ENCODE measurements at places on chromosomes 16 and 17. TPM values are rescaled to one million over a fixed set of nuclear protein-coding genes. Genes with fewer than 3 reads are reported as not detected.

- peak; percentile 39 for DNase-seq
Observed at GRCh38 chr16:87344931-87345631, 27.9 kb upstream of the C16orf95 start.

GRCh38 chr17:16215002-16215272, 397 bp downstream of the NCOR1 start:
- DNase-seq: peak; percentile 61

- peak; percentile 85 for DNase-seq
Observed at GRCh38 chr17:51435641-51436091, 175.3 kb downstream of the UTP18 start.

- no peak for DNase-seq
Observed at GRCh38 chr16:84357191-84357651, 11.1 kb upstream of the ATP2C2 start.

- no peak for DNase-seq
Observed at GRCh38 chr16:88553739-88554138, 16.5 kb upstream of the ZC3H18 start.

DNA sequence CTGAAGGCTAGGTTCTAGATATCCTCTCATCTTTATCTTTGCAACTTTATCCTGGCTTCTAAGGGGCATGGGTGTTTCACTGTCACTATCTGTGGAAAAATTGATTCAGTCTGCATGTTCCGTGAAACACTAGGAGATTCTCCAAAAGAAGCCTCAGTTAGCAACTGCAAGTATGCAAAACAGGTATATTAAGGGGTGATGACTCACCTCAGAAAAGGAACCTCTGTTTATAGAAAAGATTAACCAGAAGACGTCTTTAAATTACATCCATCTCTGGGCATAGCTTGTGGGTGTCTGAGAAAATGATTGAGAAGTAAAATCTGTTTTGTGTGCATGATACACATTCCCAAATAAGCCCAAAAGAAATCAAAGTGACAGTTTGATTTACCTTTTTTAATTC, 353.8 kb upstream of the HSBP1 start:
- DNase-seq: no peak

DNA sequence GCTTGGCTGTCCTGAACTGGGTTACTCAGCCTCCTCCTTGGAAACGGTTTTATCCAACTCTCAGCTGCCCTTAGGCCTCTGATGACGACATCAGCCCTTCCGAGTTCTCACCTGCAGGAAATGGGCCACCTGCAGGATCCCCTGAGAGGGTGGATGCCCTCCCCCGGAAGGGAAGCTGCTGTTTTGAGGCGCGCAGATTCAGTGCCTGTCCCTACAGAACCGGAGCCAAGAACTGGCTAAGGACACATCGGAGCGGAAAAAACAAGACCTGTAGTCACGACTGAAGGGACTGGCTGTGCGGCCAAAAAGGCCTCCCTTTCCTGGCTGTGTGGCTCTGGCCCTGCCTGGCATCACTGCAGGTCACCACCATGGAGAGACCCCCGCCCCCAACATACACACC, 11.7 kb upstream of the C16orf95 start:
- DNase-seq: no peak

DNA sequence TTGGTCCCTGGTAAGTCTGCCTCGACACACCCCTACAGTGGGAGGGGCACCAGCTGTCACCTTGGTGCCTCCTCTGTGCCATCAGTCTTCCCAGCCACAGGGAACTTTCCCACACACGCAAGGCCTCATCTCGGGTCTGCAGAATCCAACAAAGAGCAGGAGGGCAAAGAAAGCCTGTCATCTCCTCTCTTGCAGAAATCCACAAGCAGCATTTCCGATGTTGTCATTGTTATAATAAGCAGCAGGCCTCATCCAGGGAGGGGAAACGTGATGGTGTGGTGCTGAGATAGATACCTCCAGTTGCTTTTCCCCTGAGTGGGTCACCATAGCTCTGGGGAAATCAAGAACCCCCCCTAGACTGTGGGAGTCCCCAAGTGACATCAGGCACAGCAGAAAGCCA, 110.4 kb downstream of the CMIP start:
- no peak for DNase-seq

GRCh38 chr16:1279081-1279944, 23.4 kb downstream of the TPSD1 start:
- no peak for DNase-seq

GRCh38 chr16:19104607-19105006, 9.2 kb upstream of the ITPRIPL2 start:
- no peak for DNase-seq

- DNase-seq: no peak
Observed at GRCh38 chr16:81497690-81498089, 53.1 kb downstream of the CMIP start.

- no peak for DNase-seq
Observed at GRCh38 chr16:82156761-82157533, 13.1 kb downstream of the MPHOSPH6 start.

- peak; percentile 79 for DNase-seq
Observed at GRCh38 chr16:85275533-85276249, 163.4 kb upstream of the CIBAR2 start.

DNA sequence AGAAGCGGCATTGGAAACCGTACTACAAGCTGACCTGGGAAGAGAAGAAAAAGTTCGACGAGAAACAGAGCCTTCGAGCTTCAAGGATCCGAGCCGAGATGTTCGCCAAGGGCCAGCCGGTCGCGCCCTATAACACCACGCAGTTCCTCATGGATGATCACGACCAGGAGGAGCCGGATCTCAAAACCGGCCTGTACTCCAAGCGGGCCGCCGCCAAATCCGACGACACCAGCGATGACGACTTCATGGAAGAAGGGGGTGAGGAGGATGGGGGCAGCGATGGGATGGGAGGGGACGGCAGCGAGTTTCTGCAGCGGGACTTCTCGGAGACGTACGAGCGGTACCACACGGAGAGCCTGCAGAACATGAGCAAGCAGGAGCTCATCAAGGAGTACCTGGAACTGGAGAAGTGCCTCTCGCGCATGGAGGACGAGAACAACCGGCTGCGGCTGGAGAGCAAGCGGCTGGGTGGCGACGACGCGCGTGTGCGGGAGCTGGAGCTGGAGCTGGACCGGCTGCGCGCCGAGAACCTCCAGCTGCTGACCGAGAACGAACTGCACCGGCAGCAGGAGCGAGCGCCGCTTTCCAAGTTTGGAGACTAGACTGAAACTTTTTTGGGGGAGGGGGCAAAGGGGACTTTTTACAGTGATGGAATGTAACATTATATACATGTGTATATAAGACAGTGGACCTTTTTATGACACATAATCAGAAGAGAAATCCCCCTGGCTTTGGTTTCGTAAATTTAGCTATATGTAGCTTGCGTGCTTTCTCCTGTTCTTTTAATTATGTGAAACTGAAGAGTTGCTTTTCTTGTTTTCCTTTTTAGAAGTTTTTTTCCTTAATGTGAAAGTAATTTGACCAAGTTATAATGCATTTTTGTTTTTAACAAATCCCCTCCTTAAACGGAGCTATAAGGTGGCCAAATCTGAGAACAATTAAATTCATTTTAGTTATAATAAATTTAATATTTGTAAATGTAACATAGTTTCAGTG, 1.7 kb downstream of the HEXIM1 start:
- DNase-seq: peak; percentile 55

DNA sequence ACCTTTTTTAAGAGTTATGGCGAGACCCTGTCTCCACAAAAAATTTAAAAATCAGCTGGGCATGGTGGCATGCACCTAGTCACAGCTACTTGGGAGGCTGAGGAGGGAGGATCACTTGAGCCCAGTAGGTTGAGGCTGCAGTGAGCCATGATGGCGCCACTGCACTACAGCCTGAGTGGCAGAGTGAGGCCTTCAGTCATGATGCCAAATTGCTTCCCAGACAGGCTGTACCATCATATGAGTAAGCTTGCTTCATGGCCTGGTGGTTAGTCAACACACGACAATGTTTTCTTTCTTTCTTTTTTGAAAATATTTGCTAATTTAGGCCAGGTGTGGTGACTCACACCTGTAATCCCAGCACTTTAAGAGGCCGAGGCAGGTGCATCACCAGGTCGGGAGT, 12.5 kb downstream of the NTAN1 start:
- no peak for DNase-seq

- DNase-seq: peak; percentile 59
Observed at GRCh38 chr16:88560714-88561484, 9.3 kb upstream of the ZC3H18 start.

DNA sequence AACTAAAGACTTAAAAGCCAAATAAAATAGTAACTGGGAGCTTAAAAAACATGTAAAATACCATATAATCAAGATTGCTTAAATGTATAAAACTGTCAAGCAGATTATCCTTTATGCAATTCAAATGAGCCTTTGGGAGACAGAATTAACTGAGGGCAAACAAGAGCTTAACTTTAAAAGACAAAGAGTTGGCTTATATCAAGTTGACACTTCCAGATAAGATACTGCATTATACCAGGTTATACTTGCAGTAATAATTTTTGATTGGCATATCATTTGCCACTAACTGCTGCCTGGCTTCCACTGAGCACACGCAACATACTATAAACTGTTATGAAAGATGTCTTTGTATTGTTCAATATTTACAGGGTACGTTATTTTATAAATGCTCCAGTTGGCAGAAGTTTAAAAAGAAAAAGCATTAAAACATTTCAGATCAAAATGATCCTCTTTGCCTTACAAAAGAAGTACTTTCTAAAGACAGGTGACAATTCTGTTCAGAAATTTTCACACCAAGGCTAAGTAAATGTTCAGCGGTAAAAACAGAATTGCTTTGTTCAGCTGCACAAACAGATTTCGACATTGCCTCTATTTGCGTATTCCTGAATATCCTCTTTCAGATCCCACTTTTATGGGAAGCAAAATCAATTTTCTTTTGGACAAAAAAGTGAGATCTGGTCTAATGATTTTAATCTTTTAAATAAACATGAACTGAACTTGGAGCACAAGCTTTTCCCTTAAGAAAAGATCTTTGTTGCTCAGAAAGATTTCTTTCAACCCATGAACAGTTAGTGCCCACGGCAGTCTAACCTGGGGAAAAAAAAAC, 50.7 kb downstream of the TOX3 start:
- DNase-seq: no peak

The SLC16A11 gene
- total RNA-seq: not detected

The OR3A3 gene
- not detected for total RNA-seq

The PSME3 gene
- 205 TPM for total RNA-seq

The LRRC59 gene
- total RNA-seq: 105 TPM

The GDPD3 gene
- total RNA-seq: 3.8 TPM

Data from H9 (cell line).